ENCODE measurements at places on chromosomes 4 and X.

DNA sequence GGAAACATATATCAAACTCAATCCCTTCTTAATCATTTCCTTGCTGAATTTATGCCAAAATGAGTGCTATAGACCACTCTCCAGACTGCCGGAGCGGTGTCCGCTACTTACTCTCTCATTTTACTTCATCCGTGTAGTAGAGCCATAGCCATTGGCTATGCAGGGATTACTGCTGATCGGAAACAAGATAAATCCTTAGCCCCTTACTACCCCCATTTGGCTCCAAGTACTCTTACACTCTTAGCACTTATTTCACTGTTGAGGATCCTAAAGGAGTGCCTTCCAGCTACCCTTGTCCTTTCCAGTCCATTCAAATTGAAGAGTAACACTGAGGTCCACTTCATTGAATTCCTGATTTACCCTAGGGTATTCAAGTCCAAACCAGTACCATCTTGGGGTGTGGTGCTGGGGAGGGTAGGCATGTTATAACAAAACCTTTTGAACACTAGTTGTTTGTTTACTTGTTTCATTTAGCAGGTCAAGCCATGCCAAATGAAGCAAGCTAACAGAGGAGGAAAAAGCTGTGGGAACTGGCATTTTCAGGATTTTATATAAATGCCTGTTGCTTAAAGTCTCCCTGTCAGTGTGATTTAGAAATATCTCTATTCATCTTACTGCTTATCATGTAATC lies 715.1 kb downstream of the FSTL5 start:
- no peak for DNase-seq

DNA sequence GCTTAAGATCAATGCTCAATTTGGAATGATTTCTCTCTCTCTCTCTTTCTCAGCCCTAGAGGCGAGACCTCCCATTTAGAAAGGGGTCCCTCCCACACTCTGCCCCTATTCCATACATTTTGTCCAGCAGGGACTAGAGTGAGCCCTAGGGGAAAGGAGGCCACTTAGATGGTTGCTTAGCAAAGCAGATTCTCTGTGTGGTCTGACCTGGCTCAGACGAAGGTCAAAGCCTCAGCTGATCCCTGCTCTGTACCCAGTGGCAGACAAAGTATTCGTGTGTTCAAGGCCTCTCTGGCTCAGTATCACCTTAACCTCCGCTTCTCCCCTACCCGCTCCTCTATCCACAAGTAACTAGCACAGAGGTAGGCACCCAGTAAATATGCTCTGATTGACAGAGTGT lies 78.4 kb downstream of the HPRT1 start:
- no peak for DNase-seq

- DNase-seq, result no peak
Measured at GRCh38 chrX:132955690-132956089, 2.7 kb downstream of the HS6ST2 start.

- peak; percentile 11 for DNase-seq
Measured at GRCh38 chrX:45824471-45824870, 623.8 kb upstream of the DIPK2B start.

GRCh38 chr4:75781305-75781704 lies 56.9 kb downstream of the USO1 start:
- no peak for DNase-seq

DNA sequence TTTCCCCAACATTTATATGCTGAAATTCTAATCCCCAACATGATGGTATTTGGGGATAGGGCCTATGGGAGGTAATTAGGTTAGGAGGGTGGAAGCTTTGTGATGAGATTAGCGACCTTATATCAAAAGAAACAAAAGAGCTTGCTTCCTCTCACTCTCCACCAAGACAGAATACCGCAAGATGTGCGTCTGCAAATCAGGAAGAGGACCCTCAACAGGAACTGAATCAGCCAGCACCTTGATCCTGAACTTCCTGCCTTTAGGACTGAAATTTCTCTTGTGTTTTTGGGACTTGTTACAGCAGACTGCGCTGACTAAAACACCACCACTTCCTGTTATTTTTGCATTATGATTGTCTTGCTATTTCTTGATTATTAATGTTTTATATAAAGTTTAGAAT lies 1889.4 kb downstream of the C4orf33 start:
- no peak for DNase-seq

Data from inflammatory macrophage treated with lipopolysaccharide for 4 hours (primary cell).